Sigmoid colon (tissue), 7 donors: ENCODE measurements at places on chromosomes 6 and 20.
A peak's percentile ranks its signal among the peaks of the same experiment; 100 is the strongest.

DNA sequence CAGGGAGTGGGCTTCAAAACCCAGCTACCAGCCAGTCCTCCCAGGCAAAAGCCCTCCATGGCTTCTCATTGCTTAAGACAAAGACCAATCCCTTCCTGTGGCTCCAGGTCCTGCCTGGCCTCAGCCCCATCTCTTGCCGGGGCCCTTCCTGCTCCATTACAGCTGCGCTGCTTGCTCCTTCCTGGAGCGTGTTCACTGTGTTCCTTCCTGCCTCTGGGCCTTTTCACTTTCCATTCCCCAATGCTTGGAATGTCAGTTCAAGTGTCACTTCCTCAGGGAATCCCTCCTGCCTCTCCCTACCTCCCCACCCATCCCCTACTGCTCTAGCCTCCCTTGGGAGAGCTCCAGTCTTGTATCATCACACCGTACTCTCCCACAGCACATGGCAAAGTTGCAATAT, 11.1 kb upstream of the ITPR3 start:
- DNase-seq = no peak

DNA sequence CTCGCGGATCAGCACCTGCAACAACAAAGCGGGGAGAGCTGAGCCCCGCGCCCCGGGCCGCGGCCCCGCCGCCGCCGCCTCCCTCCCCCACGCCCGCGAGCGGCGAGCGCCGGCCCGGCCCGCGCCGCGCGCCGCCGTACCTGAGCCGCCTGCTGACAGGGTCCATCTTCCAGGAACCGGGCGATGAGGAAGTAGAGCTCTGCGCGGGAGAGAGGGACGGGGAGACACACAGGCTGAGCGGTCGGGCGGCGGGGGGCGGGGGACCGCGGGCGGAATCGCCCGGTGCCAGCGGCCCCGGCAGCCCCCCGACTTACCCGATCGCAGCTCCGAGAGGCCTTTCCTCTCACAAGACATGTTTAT, 359 bp downstream of the PHIP start:
- peak; percentile 75 for DNase-seq

- DNase-seq = no peak
Measured at GRCh38 chr20:3545401-3545925, 74.6 kb downstream of the ATRN start.

- DNase-seq = no peak
Measured at GRCh38 chr6:11196511-11197174, 35.8 kb downstream of the NEDD9 start.

DNA sequence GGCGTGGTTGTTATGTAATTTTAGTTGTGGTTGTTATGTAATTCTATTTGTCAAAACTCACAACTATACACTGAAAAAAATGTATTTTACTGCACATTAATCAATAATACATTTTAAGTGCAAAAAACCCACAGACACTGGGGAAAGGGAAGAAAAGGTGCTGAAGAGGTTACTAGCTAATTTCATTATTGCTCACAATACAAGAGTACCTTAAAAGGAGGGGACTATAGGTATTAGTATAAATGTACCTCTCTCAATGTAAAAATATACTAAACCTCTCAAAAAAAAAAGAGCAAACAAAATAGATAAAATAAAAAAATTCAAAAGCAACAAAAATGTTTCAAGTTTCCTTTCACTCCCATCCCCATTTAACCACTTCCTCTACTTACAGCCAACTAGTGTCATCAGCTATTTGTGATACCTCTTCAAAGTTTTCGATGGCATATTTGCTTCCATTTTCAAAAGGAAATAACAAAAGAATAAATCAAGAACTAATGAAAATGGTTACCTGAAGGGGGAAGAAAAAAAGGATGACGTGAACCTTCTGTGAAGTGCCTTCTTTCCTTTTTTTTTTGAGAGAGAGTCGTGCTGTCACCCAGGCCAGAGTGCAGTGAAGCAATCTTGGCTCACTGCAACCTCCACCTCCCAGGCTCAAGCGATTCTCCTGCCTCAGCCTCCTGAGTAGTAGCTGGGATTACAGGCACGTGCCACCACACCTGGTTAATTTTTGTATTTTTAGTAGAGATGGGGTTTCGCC, 30.2 kb downstream of the RANBP9 start:
- DNase-seq = no peak

GRCh38 chr6:154402081-154402780, 45.6 kb upstream of the IPCEF1 start:
- DNase-seq = no peak

DNA sequence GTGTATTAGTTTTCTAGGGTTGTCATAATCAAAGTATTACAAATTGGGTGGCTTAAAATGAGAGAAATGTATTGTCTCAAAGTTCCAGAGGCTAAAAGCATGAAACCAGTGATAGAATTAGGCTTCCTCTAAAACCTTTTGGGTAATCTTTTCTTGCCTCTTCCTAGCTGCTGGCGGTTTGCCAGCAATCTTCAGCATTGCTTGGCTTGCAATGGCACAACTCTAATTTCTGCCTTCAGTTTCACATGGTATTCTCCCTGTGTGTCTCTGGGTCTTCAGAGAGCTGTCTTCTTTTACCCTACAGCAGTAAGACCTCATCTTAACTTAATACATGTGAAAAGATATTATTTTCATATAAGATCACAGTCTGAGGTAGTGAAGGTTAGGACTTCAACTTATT, 479.1 kb upstream of the GJE1 start:
- DNase-seq = no peak

DNA sequence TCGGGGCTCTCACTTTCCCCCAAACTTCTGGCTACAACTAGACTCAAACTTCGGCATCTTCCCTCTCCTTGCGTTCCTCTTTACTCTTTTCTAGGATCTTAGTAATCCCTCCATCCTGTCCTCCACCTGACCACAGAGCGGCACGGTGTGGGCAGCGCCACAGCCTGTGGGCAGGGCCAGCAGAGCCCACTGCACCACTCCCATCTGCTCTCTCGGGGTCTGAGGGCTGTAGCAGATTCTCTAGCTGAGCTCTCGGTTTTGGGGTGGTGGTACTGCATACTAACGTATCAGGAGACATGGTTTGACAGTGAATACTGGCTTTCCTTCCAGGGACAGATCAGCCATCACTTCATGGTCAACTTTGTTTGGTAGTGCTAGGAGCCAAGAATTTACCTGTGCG, 57.4 kb downstream of the EZR start:
- DNase-seq = peak; percentile 32

DNA sequence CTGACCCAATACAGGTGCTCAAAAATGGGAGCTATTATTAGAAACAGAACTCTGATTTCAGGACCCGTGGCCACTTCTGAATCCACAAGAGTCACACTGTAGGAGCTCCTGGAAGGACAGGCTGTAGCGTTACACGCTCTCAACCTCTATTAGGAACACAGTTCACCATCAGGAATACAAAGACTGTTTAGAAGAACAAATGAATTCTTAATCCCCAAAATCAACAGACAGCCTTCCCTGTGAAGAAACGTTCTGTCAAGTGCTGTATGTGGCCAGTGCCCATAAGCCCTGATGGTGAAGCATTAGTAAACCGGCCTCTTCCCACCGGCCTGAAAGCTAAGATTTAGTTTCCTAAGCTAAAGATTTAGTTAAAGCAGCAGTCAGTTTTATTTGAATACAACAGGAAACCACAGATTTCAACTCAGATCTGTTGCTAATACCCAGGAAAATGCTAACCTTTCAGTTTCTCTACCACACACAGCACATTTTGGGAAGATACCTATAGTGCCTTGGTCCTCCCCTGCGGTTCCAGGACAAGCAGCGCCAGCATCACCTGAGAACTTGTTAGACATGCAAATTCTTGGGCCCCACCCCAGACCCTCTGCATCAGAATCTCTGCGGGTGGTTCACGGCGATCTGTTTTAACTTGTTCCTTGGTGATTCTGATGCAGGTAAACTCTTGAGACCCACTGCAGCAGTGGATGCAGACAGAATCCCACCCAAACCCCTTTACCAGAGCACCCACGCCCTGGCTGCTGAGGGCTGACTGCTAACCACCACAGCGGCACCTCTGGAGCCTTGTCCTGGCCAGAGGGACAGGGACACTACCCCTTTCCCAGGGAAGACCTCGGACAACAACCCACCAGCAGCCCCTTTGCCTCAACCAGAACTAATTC, 33.4 kb downstream of the MTRES1 start:
- no peak for DNase-seq
